ENCODE measurements at places on chromosomes 5 and 9. TPM values are rescaled to one million over a fixed set of nuclear protein-coding genes. Genes with fewer than 3 reads are reported as not detected.
A peak's percentile ranks its signal among the peaks of the same experiment; 100 is the strongest.

- DNase-seq, result no peak
- no peak overlapping the region for H3K4me3 ChIP-seq
- no peak overlapping the region for H3K27ac ChIP-seq
- no peaks in the 10 kb centered on the region for H3K4me1 ChIP-seq
- H3K36me3 ChIP-seq, result no peaks in the 10 kb centered on the region
These were observed 254.1 kb upstream of the ACTBL2 start for GRCh38 chr5:57736716-57737115.

DNA sequence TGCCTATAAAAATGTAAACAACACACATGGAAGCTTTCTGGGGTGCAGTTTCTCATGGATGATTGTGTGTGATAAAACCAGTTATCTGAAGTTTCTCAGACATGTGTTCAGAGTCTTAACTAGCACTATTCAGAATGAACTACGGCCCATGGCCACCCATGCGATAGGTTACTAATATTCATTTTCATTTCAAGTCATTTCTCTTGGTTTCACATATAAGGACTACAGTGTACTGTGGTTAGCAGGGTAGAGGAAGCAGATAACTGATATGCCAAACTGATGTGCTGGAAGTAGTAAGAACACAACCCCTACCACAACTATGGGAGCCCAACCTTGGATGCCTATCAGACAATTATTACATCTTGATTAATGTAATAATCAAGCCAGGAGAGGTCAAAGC is 372.1 kb downstream of the DTWD2 start:
- H3K4me3 ChIP-seq, result no peak overlapping the region
- H3K27ac ChIP-seq, result no peak overlapping the region

GRCh38 chr9:89661956-89662717 is 57.3 kb downstream of the GADD45G start:
- no peak overlapping the region for H3K4me3 ChIP-seq
- DNase-seq, result no peak
- no peak overlapping the region for H3K27ac ChIP-seq
- no peaks in the 10 kb centered on the region for H3K36me3 ChIP-seq
- no peaks in the 10 kb centered on the region for H3K27me3 ChIP-seq
- H3K4me1 ChIP-seq, result no peaks in the 10 kb centered on the region

DNA sequence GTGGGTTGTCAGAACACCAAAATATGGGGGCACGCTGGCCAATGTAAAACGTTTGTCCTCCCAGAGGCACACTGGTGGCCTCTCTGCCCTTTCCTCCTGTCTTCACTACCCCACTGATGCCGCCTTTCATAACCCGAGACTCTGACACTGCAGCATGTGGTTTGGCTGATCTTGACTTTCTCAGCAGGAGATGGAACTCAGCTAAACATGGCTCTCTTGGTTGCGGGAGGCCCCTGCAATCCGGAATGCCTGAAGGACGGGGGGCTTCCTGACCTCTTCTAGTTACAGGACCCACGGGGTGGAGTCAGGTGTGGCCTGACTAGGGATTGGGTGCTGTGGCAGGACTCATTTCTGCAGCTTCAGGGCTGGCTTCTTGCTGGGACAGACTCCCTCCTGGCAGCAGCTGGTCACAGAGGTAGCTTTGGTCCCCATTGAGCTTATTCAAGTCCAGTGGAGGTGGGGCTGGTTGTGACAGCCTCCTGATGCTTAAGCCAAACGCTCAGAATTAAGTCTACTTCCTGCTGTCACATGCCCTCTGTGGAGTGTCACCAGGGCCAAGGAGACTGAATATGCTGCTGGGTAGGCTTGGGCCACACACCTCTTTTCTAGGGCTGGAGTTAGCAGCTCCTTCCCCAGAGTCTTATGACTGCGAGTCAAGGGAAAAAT is 44.2 kb downstream of the NXNL2 start:
- peaks cover 7% of the 10 kb centered on the region for H3K4me1 ChIP-seq
- no peak for DNase-seq
- no peak overlapping the region for H3K4me3 ChIP-seq
- H3K27ac ChIP-seq, result no peak overlapping the region
- H3K36me3 ChIP-seq, result no peaks in the 10 kb centered on the region

Gene SPARC
- total RNA-seq, result 0.20 TPM

Gene FAM151B
- 0.15 TPM for total RNA-seq

DNA sequence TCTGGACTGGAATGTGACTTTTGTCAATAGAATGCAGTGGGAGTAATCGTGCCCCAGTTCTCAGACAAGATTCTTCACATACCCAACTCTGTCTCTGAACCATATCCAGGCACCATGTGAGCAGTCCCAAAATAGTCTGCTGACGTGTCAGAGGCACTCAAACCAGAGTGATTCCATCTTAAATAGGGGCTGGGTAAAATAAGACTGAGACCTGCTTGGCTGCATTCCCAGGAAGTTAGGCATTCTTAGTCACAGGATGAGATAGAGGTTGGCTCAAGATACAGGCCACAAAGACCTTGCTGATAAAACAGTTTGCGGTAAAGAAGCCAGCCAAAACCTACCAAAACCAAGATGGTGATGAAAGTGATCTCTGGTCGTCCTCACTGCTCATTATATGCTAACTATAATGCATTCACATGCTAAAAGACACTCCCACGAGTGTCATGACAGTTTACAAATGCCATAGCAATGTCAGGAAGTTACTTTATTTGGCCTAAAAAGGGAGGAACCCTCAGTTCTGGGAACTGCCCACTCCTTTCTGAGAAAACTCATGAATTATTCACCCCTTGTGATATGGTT is 16.9 kb upstream of the PLCXD3 start:
- no peak overlapping the region for H3K4me3 ChIP-seq
- no peaks in the 10 kb centered on the region for H3K4me1 ChIP-seq
- no peaks in the 10 kb centered on the region for H3K27me3 ChIP-seq

Gene SOHLH1
- total RNA-seq, result not detected

DNA sequence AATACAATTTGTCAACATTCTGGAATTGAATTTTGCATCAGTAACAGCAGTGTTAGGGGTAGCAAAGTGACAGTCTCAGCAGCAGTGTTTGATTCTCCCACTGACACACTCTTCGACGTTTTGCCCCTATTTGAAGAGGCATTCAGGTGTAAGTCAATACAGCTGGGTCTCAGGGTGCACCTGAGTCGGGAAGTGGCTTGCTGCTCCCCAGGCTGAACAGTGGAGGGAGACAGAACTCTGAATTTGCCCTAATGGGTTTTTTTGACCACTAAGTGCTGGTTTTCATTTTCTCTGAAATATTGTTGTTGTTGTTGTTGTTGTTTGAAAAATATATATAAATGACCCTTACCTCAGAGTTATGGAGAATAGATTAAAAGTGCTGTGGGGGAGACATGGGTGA is 223.2 kb downstream of the TLR4 start:
- no peak overlapping the region for H3K4me3 ChIP-seq
- no peak for DNase-seq
- H3K4me1 ChIP-seq, result no peaks in the 10 kb centered on the region
- H3K36me3 ChIP-seq, result no peaks in the 10 kb centered on the region

GRCh38 chr5:172958331-172959046 is 735 bp upstream of the RPL26L1 start:
- peak; percentile 60 for DNase-seq
- peak overlapping the region; percentile 86 for H3K27ac ChIP-seq
- H3K36me3 ChIP-seq, result peaks cover 6% of the 10 kb centered on the region
- H3K27me3 ChIP-seq, result no peaks in the 10 kb centered on the region
- peaks cover 16% of the 10 kb centered on the region for H3K4me1 ChIP-seq
- H3K4me3 ChIP-seq, result peak overlapping the region; percentile 93

GRCh38 chr5:6556089-6556801 is 76.6 kb downstream of the NSUN2 start:
- H3K4me3 ChIP-seq, result no peak overlapping the region
- DNase-seq, result no peak
- peaks cover 11% of the 10 kb centered on the region for H3K27me3 ChIP-seq

DNA sequence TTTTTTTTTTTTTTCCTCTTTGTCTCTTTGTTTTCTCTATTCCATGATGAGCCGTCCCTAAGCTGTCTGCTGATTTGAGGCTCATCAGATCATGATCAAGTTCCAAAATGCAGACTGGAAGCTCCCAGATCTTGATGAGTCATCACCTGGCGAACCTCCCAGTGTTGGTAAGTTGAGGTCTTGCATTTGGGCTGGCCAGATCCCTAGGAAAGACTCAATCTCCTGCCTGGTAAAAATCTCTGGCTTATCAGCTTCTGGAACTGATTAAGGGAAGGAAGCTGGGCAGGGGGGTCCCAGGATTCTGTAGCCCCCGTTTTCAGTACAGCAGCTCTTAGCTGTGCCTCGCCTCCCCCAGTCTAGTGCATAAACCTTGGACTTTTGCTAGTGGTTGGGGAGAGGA is 69.0 kb downstream of the TSPAN17 start:
- H3K4me3 ChIP-seq, result no peak overlapping the region
- peaks cover 20% of the 10 kb centered on the region for H3K27me3 ChIP-seq

GRCh38 chr5:109705596-109705995 is 15.9 kb downstream of the MAN2A1 start:
- H3K4me1 ChIP-seq, result peaks cover 78% of the 10 kb centered on the region
- no peak overlapping the region for H3K4me3 ChIP-seq
- no peak for DNase-seq
- H3K27ac ChIP-seq, result no peak overlapping the region

- H3K27ac ChIP-seq, result no peak overlapping the region
- H3K36me3 ChIP-seq, result no peaks in the 10 kb centered on the region
These were observed 440.5 kb upstream of the WWC1 start for GRCh38 chr5:167850911-167851310.

GRCh38 chr5:82813861-82814260 is 263.3 kb downstream of the TMEM167A start:
- no peak overlapping the region for H3K27ac ChIP-seq
- DNase-seq, result no peak
- H3K4me3 ChIP-seq, result no peak overlapping the region
- no peaks in the 10 kb centered on the region for H3K4me1 ChIP-seq
- no peaks in the 10 kb centered on the region for H3K36me3 ChIP-seq

DNA sequence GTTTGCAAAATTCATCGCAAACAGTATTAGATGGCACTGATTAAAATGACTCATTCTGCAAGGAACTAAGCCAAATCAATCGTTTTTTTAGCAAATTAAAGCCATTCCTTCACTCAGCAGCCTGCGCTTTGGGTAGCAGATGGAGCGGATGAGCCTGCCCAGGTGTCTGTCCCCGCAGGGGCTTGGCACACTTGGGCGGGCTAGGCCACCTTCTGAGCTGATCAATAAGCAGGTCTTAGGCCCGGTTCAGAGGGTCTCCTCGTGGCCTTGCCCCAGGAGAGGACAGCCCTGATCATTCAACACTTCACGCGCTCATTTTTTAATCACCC is 78.0 kb upstream of the FCN1 start:
- no peak overlapping the region for H3K4me3 ChIP-seq
- H3K27ac ChIP-seq, result no peak overlapping the region
- H3K36me3 ChIP-seq, result no peaks in the 10 kb centered on the region
- DNase-seq, result no peak
- H3K4me1 ChIP-seq, result no peaks in the 10 kb centered on the region
- peaks cover 6% of the 10 kb centered on the region for H3K27me3 ChIP-seq

GRCh38 chr5:126954981-126955380 is 75.4 kb downstream of the MARCHF3 start:
- no peaks in the 10 kb centered on the region for H3K27me3 ChIP-seq
- no peaks in the 10 kb centered on the region for H3K36me3 ChIP-seq
- H3K27ac ChIP-seq, result no peak overlapping the region

DNA sequence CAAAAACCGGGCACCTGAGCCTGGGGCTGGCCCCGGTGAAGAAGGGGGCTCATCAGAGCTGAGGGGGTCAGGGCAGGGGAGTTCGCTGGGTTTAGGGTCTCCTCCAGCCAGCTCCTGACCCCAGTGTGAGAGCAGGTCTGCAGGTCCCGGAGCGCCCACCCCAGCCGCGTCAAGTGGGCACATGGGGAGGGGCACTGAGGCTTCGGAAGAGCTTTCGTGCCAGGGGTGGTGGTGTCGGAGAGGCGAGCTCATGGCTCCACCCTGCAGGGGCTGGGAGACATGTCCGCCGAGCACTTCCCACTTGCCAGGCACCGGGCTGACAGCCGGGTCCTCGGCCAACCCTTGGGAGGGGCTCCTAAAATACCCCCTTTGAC is 13.2 kb downstream of the VAV2 start:
- DNase-seq, result no peak
- H3K27me3 ChIP-seq, result no peaks in the 10 kb centered on the region
- H3K36me3 ChIP-seq, result no peaks in the 10 kb centered on the region
- no peak overlapping the region for H3K27ac ChIP-seq

- peaks cover 8% of the 10 kb centered on the region for H3K27me3 ChIP-seq
These were observed 150.2 kb downstream of the TRIM32 start for GRCh38 chr9:116837018-116837989.

Gene ADAMTS13
- total RNA-seq, result 3.0 TPM

GRCh38 chr5:11928909-11929308 is 24.7 kb upstream of the CTNND2 start:
- DNase-seq, result no peak
- H3K27ac ChIP-seq, result no peak overlapping the region
- H3K4me3 ChIP-seq, result no peak overlapping the region

DNA sequence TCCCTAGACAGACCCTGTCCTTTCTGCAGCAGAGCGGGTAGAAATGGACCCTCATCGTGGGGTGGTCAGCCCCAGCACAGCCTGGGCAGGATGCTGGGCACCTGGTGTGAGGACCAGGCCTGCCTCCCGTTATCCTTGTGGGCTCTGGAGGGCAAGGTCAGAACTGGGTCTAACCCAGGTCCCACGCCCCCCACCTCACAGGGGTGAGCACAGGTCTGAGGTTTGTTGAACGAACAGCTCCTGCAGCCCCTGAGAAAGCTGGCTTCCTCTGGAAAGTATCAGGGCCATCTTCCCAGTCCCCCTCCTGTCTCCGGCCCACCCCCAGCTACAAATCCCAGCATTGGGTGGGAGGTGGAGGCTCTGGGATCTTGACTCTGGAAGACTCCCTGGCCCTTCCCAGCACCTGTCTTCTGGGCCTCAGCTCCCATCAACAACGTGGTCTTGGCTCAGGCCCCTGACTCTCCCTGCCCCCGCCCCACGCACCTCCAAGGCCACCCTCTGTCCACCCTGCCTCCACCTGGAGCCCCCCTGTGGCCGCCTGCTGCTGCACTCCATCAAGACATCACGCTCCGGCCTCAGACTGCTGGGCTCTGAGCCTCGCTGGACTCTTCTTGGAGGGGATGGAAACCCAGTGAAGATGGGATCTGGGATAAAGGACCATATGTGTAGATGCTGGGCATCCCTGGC is 30.1 kb upstream of the CNOT6 start:
- no peaks in the 10 kb centered on the region for H3K36me3 ChIP-seq
- no peak overlapping the region for H3K27ac ChIP-seq
- peaks cover 4% of the 10 kb centered on the region for H3K27me3 ChIP-seq

DNA sequence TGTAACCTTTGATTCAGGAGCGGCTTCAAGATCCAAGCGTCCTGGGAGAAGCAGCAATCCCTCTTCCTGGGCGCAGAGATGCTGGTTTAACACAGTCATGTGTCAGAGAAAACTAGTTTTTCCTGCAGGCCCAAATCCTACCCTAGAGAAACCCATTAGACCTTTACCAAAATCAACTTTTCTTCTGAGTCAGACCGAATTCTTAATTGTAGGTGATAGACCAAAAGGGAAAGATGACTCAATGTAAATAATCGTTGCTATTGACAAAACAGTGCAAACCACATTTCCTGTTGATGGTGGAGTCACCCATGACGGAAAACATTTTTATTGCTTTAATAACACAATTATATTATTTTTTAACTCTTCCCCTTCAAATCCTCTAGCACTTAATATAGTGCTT is 40.1 kb downstream of the SLC1A1 start:
- H3K36me3 ChIP-seq, result no peaks in the 10 kb centered on the region
- H3K27ac ChIP-seq, result no peak overlapping the region
- no peak overlapping the region for H3K4me3 ChIP-seq
- H3K27me3 ChIP-seq, result no peaks in the 10 kb centered on the region
- DNase-seq, result no peak
- peaks cover 20% of the 10 kb centered on the region for H3K4me1 ChIP-seq

All from activated naive CD4-positive, alpha-beta T cell treated with anti-CD3 and anti-CD28 coated beads for 36 hours (primary cell).